ENCODE measurements at places on chromosomes 7 and 10.

DNA sequence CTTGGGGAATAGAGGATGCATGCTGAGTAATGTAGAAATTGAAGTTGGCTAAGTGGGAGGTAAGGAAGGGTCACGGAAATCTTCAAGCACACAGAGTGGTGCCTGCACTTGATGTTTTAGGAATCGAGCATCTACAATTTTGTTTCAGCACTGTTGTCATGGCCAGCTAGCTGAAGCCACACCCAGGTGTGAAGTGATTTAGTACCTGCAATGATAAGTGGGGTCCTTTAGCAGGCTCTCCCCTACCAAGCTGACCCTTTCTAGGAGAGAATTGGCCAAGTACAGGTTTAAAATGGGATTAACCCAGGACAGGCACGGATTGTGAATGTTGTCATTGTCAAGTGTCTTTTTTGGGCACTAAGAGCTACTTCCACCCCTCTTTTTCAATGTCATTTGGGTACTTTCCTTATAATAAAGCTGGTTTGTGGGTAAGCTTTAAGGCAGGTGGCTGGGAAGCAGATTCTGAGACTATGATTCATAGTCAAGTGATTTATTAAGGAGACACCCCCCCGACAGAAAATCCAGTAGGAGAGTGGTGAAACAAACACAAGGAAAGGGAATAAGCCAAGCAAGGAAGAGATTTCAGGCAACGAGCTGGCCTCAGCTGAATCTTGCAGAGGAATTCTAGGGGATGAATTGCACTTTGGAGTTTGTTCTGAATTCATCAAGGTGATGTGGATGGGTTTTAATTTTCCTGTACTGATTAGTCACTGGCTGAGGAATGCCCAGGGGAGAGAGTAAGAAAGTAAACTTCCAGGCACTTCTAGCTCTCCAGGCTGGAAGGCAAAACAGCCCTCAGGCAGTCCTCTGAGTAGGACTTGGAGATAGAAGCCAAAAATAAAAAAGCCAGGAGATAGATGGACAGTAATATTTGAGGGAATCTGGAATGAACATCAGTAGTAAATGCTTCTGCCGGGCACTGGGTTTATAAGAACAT lies 1128.4 kb downstream of the SORCS3 start:
- no peak for DNase-seq

- no peak for DNase-seq
These were observed 17.1 kb upstream of the SLC13A1 start for GRCh38 chr7:123216825-123217224.

DNA sequence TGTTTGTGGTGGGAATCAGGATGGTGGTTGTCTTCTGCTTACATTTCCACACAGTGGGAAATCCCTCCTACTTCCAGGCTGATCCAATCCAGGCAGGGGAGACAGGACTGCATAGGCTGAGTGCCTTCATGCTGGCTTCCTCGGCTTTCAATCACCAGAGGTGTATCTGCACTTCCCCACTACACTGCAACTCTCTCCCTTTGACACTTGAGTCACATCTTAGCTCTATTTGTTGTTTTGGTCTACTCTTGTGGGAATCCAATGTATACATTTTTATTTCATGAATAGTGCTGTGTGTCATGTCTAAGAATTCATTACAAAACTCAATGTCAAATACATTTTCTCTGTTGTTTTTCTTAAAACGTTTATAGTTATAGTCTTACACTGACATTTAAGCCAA lies 735.6 kb downstream of the XPNPEP1 start:
- DNase-seq, result no peak

DNA sequence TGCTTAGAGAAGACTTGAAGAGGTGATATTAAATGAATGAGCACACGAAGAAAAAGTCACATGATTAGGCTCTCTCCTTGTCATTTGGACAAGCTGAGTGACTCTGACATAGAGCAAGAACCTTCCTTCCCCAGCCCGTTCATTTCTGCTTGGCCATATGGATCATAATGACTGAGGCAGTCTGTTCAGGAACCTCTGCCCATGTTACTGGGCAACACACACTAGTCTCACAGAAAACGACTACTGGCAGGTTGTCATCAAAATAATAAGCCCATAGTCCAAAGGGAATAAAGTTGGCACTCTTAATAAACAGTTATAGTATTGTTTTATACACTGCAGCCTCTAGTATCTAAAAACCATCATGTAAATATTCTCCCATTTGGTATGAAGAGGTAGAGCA lies 635.0 kb downstream of the REEP3 start:
- no peak for DNase-seq

DNA sequence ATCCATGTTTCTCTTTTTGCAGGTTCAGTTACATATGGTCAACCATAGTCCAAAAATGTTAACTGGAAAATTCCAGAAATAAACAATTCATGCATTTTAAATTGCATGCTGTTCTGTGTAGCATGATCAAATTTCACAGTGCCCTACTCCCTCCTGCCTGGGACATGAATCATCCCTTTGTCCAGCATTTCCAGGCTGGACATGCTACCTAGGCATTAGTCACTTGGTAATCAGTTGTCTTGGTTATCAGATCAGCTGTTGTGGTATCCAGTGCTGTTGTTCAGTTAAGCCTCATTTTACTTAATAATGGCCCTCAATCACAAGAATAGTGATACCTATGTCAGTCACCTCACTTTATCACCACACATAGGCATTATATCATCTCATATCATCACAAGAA lies 7.3 kb upstream of the PNLIP start:
- no peak for DNase-seq

DNA sequence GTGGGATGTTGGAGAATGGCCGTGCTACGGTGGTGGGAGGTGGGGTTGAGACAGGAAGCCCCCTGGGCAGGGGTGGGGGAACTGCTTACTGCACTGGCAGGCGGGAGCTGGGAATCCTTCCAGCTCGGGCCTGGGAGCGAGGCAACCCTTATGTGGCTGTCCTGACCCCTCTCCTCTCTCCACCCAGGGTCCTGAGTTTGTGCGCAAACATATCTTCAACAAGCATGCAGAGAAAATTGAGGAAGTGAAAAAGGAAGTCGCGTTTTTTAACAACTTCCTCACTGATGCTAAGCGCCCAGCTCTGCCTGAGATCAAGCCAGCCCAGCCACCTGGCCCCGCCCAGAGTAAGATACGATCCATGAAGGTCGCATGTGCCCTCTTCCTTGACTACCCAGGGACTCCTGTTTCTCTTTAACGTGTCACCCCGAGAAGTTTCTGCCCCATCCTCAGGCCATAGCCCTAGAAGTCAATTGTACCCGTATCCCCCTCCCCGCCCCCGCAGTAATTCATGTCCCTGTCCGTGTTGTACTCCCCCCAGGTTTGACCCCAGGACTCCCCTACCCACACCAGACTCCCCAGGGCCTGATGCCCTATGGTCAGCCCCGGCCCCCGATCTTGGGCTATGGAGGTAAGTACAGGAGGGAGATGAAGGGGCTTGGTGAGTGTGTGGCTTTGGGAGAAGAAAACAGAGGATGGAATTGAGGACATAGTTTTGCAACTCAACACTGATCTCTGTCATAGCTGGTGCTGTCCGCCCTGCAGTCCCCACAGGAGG lies 1.8 kb downstream of the UFSP1 start:
- no peak for DNase-seq

DNA sequence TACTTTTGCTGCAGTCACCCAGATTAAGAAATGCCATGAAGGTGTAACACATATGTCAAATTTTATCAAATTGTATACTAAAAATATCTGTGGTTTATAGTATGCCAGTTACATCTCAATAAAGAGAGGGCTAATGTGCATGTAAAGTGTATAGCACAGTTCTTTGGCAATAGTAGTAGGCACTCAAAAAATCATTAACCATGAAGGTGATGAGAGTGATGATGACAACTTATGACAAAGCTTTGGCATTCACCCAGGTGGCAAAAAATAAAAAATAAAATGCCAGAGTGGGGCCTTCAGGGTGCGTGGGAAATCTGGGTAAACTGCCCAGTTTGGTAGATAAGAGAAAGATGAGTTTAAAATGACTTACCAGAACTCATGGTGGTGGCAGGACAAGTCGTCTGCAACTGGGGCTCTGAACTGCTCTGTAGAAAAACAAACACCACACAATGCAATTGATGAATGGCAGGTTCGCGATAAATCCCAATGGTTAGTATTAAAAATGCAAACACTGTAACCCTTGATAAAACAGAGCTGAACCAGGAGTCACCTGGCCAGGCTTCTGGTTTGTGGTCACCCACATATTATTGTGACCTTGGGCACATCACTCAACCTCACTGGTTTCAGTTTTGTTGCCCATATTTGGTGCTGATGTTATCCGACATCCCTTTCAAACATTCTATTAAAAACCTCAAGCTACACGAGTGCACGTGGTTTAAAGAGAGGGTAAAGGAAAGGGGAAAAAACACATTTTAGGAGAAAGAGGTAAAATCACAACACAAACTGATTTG lies 120.2 kb downstream of the SORBS1 start:
- peak; percentile 10 for DNase-seq

DNA sequence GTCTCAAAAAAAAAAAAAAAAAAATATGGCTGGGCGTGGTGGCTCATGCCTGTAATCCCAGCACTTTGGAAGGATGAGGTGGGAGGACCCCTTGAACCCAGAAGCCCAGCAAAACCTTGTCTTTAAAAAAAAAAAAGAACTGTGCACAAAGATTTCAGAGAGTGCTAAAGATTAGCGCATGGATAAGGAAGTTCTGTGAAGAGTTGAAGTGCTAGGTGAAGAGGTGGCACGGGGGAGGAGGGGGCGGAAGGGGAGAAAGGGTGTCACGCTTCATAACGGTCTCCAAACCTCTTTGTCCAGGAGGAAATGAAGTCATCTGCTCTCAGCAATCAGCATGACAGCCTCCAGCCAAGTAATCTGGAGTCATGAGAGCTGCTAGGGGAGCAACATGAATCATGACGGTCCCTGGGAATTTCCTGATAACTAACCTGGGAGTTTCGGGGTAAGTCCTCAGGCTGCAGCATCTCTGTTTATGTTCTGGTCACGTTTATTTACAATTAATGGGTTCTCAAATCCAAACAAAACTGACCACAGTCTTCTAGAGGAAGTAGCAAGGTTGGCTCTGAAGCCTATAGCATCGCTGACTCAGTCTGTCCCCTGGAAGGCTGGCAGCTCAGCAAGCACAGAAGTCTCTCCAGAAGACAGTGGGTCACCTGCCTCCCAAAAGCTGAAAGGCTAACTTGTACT lies 1.9 kb upstream of the PLAU start:
- no peak for DNase-seq

GRCh38 chr10:102020938-102021337 lies 35.0 kb downstream of the ARMH3 start:
- DNase-seq, result no peak

DNA sequence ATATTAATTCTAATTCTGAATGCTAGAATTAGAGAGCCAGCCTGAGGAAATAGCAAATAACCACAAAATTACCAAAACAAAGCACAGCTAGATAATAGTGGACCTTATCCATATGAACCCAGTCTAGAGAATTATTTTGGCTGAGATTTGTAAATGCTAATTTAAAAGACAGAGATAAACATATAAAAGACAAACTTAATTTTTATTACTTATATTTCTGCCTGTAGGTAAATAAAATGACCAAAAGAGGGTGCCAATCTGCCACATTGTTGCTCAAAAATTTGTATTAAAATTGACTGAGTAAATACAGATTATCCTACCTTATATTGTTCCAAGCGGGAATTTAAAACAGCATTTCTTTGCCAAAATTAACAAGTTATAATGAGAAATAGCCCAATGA lies 20.2 kb downstream of the RTKN2 start:
- DNase-seq, result no peak

- DNase-seq, result no peak
These were observed 47.3 kb upstream of the NPTX2 start for GRCh38 chr7:98569691-98570337.

DNA sequence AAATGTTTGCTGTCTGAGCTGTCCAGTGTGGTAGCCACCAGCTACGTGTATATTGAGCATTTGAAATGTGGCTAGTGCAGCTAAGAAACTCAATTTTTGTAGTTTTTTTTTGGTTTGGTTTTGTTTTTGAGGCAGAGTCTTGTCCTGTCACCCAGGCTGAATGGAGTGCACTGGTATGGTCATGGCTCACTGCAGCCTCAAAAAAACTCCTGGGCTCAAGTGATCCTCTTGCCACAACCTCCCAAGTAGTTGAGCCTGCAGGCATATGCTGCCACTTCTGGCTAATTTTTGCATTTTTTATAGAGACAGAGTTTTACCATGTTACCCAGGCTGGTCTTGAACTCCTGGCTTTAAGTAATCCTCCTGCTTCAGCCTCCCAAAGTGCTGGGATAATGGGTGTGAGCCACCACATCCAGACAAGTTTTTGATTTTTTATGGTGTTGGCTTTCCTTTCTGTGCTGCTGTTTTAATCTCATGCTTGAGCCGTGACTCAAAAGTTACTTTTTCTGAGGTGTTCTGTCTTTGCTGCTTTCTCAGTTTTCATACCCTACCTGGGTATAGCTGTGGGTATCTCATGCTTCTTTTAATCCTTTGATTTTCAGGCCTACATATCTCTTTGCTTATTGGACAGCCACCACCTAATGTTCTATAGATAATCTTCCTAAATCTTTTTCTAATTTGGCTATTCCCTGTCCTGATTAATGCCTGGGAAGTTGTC lies 16.0 kb downstream of the WAC start:
- DNase-seq, result no peak

GRCh38 chr7:123918309-123918708 lies 6.7 kb upstream of the SPAM1 start:
- no peak for DNase-seq

DNA sequence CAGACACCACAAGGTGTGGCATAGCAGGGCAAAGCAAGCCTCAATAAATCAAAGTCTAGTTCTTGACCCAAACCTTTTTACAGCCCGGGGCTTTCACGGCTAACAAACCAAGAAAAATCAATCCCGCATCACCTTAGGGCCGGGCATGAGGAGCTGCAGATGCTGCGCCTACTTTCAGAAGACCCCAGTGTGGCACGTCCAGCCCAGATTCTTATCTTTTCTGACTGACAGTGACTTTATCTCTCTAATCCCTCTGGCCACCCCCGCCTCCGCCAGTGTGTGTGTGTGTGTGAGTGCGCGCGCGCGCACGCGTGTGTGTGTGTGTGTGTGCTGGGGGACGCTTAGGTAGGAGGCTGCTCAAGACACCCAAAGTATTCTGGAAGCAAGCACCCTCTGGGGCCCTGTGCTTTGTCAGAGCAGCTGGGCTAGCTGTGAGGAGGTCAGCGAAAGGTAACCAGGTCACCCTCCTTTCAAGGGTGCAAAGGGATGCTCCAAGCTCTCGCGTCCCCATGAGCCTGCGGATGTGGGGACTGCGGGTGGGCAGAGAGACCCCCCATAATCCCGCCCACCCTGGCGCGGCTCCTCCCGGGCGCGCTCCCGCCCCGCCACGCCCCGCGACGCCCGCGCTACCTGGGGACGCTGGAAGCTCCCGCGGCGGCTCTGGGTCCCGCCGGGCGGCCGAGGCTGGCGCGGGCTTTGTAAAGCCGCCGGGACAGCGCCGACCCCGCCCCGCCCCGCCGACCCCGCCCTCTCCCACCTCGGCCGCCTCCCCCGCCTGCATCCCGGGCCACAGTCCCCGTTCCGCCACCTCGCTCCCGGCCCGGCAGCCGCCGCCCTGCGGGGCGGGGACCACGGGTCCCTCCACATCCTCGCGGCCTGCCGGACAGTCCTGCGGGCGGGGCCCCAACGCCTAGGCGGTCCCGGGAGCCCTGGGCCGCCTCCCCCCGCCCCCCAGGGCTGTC lies 57.1 kb upstream of the RHOBTB1 start:
- DNase-seq, result no peak

- DNase-seq, result no peak
These were observed at the start of gene GIMAP2 for GRCh38 chr7:150685219-150686029. Gene GIMAP2 (plus strand): TSS chr7:150685706. CDS start chr7:150687060, 1,354 bp downstream.

Measured in NCI-H2029 (cell line).